NCI-H146 (cell line): ENCODE measurements at places on chromosomes 11 and 22.
A peak's percentile ranks its signal among the peaks of the same experiment; 100 is the strongest.

DNA sequence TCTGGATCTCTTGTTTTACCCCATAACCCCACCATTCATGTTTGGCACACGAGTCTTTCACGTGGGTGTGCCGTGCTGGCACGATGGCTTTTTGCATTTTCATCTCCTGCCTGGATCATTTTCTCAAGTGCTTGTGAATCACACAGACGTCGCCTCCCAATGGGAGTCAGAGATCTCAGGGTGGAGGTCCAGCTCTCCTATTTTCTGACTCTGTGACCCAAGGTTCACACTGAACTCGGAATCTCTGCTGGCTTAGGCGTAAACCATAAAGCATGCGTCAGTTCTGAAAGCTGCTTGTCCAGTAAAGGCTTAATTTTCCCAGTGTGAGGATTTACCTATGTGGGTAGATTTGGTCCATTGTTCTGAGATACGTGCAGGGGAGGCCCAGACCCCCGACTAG lies 16.0 kb upstream of the C22orf42 start:
- no peak for DNase-seq

DNA sequence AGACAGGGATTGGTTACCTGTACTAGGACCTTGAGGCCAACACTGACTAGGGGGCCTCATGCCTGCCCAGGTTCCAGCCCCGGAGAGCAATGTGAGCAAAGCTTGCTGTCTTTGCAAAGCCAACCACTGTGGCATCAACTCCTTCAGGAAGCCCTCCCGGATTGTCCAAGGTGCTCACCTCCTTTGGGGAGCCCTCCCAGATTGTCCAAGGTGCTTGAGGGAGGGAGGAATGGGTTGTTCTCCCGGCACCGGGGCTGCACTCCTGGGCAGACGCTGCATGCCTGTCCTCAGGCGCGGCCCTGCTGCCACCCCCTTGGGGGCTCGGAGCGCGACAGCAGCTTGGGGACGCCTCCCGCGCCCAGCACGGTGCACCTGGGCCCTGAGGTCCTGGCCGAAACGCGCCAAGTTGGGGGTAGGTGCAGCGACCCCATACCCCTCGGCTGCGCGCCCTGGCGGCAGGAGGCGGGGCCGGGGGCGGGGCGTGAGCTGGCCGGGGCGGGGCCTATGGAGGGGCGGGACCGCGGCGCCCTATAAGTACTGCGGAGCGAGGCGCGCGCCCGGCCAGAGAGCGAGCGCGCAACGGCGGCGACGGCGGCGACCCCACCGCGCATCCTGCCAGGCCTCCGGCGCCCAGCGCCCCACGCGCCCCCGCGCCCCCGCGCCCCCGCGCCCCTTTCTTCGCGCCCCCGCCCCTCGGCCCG lies at the start of gene CD81:
CD81 (plus strand) TSS at position 560 of the 701 bp plus-strand sequence. CDS start 240 bp downstream, outside the sequence.
- peak; percentile 25 for DNase-seq

GRCh38 chr11:33187998-33188722 lies 26.9 kb upstream of the CSTF3 start:
- DNase-seq: peak; percentile 47

- peak; percentile 91 for DNase-seq
Measured at GRCh38 chr22:24521791-24522245, 26.7 kb downstream of the UPB1 start.

GRCh38 chr11:123116486-123116885 lies 54.5 kb upstream of the HSPA8 start:
- DNase-seq: no peak

- peak; percentile 38 for DNase-seq
Measured at GRCh38 chr11:61023966-61024295, 52.5 kb downstream of the CD6 start.

GRCh38 chr11:90434858-90435257 lies 212.0 kb upstream of the CHORDC1 start:
- DNase-seq: peak; percentile 22

DNA sequence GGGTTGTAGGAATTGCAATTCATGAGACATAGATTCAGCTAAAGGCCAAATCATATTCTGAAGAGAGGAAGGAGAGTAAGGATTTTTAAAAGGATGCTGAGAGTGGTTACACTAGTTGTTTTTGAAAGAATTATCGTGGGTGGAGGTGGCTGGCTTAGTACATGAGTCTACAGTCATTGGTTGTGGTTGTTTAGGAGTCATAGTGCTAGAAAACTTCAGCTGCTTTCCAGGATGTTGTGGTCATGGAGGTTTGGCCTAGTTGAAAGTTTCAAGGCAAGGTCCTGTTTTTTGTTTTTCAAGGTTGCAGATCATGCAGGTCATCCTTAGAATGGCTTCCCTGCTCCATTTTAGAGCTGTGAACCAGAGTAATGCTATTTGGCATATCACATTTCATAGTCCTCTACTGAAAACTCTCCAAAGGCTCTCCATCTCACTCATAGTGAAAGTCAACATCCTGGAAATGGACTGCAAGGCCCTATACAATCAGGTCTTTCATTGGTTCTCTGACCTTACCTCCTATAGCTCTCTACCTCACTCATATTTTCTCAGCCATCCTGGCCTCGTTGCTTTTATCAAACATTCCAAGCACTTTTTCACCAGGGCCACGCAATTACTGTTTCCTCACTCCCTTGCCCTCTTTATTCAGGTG lies 26.1 kb upstream of the ZBTB44 start:
- no peak for DNase-seq

DNA sequence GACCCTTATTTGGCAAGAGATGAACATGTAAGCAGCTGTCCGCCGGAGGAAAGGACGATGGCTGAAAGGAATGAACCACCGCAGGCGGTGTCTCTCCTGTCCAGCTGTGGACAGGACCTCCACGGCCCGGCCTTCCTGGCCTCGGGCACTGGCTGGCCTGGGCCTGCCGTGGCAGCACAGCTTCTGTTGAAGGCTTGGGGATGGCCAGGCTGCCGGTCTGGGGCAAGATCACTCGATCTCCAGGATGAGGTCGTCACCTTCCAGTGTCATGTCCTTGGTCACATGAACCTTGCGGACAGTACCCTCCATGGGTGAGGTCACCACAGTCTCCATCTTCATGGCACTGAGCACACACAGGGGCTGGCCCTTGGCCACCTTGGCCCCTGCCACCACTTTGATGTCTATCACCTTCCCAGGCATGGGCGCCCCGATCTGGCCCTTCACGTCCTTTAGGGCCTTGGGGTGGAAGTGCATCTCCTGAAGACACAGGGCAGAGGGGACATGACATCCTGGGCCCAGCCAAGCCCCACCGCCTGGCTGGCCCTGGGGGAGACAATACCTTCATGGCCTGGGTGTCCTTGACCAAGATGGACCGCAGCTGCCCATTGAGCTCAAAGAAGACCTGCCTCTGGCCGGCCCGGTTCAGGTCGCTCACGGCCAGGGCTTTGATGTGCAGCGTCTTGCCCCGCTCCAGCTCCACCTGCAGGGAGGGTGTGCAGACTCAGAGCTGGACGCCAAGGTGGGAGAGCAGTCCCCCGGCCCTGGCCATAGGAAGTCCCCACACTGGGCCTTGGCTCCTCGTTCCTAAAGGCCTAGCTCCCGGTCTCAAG lies 5.6 kb downstream of the RCE1 start:
- no peak for DNase-seq

DNA sequence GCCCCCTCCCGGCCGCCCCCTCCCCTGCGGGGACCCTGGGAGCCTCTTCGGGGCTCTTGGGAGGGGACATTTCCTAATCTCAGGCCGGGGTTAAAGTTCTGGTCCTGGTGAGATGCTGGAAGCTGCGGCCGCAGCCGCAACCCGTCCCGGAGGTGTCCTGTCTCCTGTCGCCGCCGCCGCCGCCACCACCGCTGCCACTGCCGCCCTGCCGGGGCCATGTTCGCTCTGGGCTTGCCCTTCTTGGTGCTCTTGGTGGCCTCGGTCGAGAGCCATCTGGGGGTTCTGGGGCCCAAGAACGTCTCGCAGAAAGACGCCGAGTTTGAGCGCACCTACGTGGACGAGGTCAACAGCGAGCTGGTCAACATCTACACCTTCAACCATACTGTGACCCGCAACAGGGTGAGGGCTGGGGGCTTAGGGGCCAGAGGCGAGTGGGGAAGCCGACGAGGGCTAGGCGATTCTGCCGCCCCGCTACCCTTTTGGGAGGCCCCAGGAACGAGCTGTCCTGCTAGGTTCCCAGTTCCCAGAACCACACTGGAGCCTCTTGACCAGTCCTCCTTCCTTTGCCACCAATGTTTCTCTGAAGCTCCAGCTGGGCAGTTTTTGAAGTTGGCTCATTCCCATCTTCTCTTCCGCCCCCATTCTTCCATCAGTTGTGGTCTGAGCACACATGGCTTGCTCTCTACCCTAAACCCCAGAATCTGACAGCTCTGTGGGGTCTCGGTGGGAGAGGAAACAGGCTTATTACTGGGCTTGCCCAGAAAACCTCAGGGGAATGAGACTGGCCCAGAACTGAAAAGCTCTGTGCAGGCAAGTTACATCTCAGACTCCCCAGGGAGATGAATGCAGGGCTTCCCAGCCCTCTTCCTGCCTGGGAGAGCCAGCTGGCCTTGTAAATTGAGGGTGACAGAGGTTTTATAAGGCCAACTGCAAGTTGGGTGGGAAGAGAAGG lies 781 bp downstream of the SIDT2 start:
- peak; percentile 44 for DNase-seq

DNA sequence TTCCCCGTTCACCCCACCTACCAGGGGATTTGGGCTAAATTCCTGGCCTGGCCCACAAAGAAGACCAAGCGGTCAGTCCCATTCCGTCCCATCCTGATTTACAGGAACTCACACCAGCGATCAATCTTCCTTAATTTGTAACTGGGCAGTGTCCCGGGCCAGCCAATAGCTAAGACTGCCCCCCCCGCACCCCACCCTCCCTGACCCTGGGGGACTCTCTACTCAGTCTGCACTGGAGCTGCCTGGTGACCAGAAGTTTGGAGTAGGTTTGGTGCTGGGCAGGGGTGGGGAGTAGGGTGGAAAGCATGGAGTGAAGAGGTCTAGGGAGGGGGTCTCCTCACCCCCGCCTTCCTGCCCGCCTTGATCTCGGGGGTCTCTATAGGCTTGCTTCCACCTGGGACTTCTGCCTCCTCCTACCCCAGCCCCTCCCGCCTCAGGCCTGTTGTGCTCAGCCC lies at the start of gene SERPING1:
SERPING1 (plus strand) TSS at position 225 of the 455 bp plus-strand sequence. CDS start 586 bp downstream, outside the sequence.
- DNase-seq: no peak

GRCh38 chr11:9972989-9973388 lies 309.1 kb downstream of the SWAP70 start:
- DNase-seq: peak; percentile 14

- DNase-seq: peak; percentile 80
Measured at GRCh38 chr11:116641561-116642045, 131.2 kb downstream of the BUD13 start.

GRCh38 chr22:41478473-41478872 lies 9.6 kb downstream of the ACO2 start:
- no peak for DNase-seq

GRCh38 chr11:95863486-95864140 lies 60.3 kb downstream of the MTMR2 start:
- no peak for DNase-seq

DNA sequence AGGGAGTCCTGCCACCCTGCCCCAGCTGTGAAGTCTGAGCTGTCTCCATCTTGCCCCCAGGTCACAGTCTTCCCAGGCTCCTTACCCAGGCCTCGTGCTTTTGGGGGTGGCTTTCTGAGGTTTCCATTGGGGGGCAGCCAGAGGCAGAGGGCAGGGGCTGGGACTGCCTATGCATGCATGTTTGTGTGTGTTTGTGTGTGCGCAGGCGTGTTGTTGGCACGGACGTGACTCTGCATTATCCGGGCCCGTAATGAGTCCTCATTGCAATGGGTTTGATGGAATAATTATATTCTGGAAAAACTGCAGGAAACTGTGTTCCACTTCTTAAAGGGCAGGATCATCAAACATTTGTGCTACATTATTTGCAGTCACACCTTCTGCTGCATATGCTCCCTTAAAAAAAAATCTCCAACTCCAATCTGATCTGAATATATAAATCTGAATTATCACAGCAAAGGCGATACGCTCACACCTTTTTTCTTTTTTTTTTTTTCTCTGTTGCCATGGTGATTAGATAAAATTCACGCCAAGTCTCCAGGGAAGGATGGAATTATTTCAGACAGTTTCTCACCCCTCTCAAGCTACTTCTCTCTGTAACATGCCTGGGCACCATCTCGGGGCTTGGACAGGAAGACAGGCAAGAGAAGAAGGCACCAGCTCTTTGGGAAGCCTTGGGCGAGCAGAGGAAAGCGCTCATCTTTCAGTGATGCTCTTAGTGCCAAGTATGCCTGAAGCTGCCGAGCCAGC lies 45.9 kb downstream of the DSCAML1 start:
- no peak for DNase-seq

DNA sequence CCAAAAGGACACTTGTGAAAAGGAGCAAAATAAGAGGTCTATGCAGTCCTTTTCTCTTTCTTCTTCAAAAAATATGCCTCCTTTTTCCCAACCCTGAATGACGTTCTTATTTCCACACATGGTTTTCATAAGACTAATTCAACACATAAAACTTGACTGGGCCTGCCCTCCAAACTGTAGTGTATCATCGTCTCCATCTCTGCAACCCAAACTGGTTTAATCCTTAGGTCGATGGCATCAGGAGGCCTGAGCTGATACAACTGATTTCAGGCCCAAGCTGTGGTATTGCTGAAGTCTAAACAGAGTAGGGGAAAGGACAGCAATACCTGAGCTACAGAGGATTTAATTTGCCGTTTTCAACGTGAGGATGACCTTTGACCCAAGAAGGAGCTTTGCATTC lies 130.0 kb upstream of the MTNR1B start:
- no peak for DNase-seq

DNA sequence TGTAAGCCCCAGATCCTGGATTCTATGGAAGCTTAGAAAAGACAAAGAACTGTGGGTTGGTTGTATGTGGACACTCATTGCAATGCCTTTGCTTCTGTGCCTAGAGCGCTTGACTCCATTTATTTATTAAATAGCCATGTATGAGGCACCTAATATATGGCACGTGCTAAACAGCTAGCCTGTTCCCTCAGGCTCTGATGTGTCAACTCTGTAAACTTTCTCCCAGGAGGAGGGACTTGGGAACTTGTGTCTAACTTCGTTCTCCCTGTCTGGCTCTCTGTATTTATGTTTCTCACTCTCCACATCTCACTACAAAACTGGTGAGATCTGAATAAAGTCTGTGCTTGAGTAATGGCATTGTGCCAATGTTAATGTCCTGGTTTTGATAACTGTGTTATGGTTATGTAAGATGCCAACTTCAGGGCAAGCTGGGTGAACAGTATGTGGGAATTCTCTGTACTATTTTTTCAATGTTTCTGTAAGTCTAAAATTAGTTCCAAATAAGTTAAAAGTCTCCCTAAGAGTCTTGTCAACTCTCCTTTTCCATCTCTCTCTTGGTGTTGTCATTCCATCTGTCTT lies 34.1 kb upstream of the ZBTB16 start:
- no peak for DNase-seq

DNA sequence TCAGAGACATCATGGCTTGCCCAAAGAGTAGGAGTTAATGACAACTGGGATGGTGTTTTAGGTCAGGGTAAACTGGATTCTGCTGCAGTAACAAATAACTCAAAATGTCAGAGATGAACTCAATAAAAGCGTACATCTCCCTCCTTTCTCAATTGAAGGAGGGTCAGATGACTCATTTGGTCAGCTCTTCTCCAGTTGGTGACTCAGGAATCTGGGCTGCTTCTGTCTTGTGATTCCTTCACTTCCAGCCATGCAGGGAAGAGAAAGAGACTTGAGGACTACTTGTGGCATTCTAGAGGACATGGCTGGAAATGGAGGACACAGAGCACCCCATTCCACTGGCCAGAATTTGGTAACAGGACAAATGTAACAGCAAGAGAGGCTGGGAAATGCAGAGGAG lies 3.2 kb upstream of the SYT13 start:
- no peak for DNase-seq
